ENCODE measurements at places on chromosomes 13 and 19. TPM values are rescaled to one million over a fixed set of nuclear protein-coding genes. Genes with fewer than 3 reads are reported as not detected.

DACH1 gene
- total RNA-seq: 0.42 TPM

USHBP1 gene
- total RNA-seq: under 0.01 TPM

WDFY2 gene
- total RNA-seq: 19.0 TPM

ZNF773 gene
- 11.3 TPM for total RNA-seq

CEACAM21 gene
- total RNA-seq: 3.9 TPM

HCN2 gene
- total RNA-seq: 0.21 TPM

ZNF560 gene
- total RNA-seq: not detected

C19orf85 gene
- not detected for total RNA-seq

DAND5 gene
- total RNA-seq: not detected

C1QTNF9B gene
- not detected for total RNA-seq

CCDC122 gene
- 0.52 TPM for total RNA-seq

FAM216B gene
- not detected for total RNA-seq

ZNF429 gene
- total RNA-seq: 8.4 TPM

CYP2A13 gene
- total RNA-seq: not detected

KLK11 gene
- total RNA-seq: not detected

CYP2A7 gene
- total RNA-seq: not detected

PCDH17 gene
- total RNA-seq: under 0.01 TPM

SUPT5H gene
- total RNA-seq: 124 TPM

ARL11 gene
- total RNA-seq: 1.3 TPM

DMKN gene
- total RNA-seq: not detected

SIGLEC9 gene
- total RNA-seq: 9.4 TPM

RPL36 gene
- total RNA-seq: 378 TPM

OR1I1 gene
- total RNA-seq: not detected
